ENCODE measurements at places on chromosomes 3 and 15.

DNA sequence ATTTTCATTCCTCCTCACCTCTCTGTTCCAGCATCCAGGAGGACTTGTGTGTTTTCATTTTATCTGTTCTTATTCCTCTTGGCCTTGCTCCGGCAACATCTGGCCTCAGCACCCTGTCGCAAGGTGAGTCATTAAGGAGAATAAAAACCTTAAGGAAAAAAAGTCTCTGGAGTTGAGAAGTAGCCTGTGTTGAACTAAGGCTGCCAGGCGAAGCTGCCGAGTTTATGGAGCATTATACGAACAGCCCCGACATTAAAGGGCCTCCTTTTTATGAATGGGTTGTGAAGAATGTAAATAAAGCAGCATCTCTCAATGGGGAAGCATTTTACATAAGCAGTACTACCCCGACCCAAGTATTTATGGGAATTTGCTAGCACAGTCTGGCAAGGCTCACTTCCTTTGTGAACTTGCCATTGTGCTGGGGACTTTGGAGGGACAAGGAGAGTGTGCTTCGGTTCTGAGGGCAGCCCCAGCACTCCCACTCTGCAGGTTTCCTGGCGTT is 4.7 kb downstream of the BAHD1 start:
- no peak for DNase-seq

GRCh38 chr3:158649791-158650190 is 5.5 kb downstream of the GFM1 start:
- DNase-seq = no peak

- no peak for DNase-seq
These were observed 122.0 kb upstream of the ATP10A start for GRCh38 chr15:25985165-25985564.

DNA sequence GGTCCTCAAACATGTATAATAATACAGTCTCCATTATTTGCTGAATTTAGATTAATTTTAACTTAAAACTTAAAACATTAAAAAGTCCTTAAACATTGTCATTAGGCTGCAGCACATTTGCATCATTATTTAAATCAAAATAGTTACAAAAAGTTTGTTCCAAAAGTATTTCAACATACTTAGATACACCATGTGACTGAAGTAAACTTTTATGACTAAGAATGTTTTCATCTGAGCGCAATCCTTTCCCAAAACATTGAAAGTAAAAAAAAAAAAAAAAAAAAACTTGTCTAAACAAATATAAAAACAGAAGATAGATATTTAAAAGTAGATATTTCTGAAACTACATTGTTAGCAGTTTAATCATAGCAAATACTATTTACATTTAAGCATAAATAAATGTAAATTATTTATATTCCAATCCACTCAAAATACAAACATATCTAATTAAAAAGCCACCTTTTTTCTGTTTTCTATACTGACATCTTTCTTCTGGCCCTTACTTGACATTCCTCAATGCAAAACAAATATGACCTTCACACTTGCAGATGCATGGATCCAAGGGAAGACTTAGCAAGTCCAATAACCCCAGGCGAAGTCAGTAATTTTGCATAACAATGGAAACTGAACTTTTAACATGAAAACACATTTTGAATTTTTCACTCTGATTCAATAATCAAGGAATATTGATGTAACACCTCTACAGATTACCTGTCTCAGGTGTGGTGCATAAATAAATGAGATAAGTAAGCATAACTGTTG is 10.3 kb downstream of the FAM227B start:
- no peak for DNase-seq

DNA sequence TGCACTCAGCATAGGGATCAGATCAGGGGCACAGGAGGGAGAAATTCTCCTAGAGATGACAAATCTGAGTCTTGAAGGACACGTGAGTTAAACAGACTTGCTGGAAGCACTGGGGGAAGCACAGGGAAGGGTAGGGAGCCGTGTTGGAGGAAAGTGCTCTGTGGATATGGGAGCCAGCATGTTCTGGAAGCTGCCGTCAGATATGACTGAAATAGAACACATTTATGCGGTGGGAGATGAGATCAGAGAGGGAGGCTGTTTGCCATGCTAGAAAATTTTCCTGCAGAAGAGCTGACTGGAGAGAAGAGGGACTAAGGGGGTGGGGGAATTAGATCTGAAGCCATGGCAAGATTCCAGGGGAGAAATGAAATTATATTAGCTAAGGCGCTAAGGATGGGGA is 1.8 kb downstream of the TAMM41 start:
- no peak for DNase-seq

DNA sequence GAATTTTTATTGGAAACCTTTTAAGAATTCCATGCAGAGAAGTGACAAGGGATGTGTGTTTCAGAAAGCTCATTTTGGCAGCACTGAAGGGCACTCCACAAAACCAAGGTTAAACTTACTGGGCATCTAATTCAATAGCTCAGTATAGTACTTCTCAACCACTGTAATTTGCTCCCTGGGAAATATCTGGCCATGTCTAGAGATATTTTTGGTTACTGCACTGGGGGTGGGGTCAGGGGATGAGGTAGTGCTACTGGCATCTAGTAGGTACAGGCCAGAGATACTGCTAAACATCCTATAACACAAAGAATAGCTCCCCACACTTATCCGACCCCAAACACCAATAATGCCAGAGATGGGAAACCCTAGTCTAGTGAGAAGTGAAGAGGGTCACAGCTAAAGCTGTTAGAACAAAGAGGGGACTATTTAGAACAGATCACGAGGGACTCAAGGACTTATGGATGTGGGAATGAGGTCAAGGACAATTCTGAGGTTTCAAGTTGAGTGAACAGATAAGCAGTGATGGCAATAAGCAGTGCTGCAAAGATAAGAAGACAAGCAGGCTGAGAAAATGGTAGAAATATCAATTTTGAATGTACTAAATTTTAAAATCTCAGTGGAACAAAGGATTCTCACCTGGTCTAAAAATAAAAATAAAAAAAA is 3.2 kb downstream of the MRPL46 start:
- no peak for DNase-seq
